ENCODE measurements at places on chromosomes 6 and 20. TPM values are rescaled to one million over a fixed set of nuclear protein-coding genes. Genes with fewer than 3 reads are reported as not detected.

- ATAC-seq: no peak
Observed at GRCh38 chr6:52531834-52532233, 45.0 kb downstream of the TRAM2 start.

The KCNQ2 gene
- 49.7 TPM for total RNA-seq

DNA sequence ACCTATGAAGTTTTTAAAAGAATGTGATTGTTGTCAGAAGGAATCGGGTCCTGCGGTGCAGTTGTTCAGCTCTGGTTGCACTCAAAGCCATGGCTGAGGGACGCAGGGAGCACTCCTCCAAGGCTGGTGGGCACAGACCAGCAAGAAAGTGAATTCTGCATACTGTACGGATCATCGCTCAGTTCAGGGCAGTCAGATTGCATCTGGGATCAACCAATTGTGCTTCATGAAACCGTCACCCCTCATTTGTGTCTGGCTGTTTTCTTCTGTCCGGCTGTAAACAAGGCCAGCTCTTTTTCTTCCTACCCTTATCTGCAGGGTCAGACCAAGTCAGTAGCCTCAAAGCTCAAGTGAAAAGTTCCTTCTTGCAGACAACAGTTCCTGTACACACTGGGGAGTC is 478.3 kb downstream of the TFAP2A start:
- no peak for ATAC-seq

DNA sequence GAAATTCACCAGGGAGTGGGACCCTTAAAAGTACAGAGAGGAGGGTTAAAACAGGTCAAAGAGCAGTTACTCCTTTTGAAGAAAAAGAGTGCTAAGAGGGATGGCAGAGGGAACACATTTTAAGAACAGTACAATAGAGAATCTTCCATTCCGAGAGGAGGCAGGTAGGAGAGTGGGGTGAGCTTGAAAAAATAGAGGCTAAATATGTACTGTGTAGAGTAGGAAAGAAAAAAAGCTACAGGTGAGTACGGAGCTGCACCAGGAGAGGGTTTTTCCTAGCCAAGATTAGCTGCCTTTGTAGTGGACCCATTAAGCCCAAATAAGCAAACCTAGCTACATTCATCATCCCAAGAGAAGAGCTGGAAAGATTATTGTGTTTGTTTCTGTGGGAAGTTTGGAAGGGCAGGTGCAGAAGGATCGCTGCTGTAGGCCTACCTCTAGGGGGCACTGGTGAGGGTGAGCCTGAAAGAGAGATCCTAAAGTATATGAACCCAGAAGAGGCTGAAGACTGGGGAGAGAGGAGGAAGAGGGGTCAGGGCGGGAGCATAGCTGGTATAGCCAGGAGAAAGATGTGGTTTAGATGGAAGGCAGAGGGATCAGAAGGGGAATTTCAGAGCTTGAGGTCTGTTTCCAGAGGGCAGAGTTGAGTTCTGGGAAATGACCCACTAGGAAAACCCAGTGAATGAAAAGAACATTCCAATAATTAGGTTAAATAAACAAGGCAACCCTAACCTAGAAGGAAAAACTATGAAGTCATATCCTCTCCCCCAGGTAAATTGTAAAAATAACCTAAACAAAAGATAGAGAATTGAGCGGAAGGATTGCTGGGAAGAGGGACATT is 50.2 kb upstream of the HINT3 start:
- peak; percentile 56 for ATAC-seq

GRCh38 chr6:76684875-76685274 is 612.4 kb upstream of the IMPG1 start:
- ATAC-seq: peak; percentile 86

The BPIFB1 gene
- total RNA-seq: not detected

GRCh38 chr20:60240415-60240814 is 282.2 kb downstream of the CDH26 start:
- no peak for ATAC-seq

The XKR7 gene
- total RNA-seq: 35.6 TPM

- ATAC-seq: no peak
Observed at GRCh38 chr6:53107091-53107490, 41.5 kb downstream of the GCM1 start.

The UNC5CL gene
- 0.36 TPM for total RNA-seq

DNA sequence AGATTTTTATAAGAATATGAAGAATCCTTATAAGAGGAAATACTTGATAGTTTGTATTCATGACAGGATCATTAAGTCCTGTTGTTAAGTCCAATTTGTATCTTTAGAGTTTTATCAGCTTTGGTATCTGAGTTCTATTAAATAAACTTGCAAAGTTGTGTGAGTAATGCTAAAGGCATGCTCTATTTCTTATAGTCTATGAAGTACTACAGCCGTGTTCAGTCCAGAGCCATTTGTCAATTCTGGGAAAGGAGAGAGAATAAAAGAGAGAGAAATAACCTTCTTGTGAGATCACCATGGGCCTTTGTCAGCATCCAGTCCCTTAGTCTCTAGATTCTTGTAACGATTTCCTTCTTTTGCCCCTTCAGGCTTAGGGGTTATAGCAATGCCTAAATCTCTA is 181.2 kb upstream of the POU3F2 start:
- no peak for ATAC-seq

- no peak for ATAC-seq
Observed at GRCh38 chr20:54320148-54320607, 112.3 kb downstream of the PFDN4 start.

- no peak for ATAC-seq
Observed at GRCh38 chr20:20816969-20817755, 104.7 kb upstream of the RALGAPA2 start.

GRCh38 chr20:58637466-58638213 is 13.4 kb upstream of the STX16 start:
- no peak for ATAC-seq

DNA sequence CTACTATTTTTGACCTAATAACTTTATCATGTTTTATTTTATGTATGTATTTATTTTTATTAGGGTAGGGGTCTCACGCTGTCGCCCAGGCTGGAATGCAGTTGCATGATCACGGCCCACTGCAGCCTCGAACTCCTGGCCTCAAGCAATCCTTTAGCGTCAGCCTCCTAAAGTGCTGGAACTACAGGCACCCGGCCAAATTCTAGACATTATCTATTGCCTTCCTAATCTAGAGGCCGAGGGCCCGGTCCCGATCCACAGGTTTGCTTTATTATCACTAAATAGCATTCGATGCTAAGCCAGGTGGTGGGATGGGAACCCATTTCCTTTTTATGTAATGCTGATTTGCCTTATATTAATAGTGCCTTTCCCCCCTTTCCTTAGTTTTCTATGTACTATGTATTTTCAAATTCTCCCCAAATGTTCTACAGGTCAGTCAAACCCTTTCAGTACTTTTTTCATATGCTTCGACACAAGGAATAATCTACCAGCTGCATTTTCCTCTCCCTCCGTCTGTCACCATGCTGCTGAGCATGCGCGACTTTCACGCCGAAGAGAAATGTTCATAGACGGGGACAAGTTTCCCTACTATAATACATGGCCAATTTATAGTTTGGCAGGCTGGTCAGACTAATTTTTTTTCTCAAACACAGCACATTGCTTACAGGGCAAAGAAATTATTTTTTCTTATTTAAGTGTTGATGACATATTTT is 6.4 kb downstream of the SERPINB6 start:
- no peak for ATAC-seq

The TOMM6 gene
- 180 TPM for total RNA-seq

GRCh38 chr6:63415286-63415685 is 95.5 kb upstream of the LGSN start:
- ATAC-seq: no peak

- no peak for ATAC-seq
Observed at GRCh38 chr20:24166123-24166381, 177.5 kb upstream of the GGTLC1 start.

DNA sequence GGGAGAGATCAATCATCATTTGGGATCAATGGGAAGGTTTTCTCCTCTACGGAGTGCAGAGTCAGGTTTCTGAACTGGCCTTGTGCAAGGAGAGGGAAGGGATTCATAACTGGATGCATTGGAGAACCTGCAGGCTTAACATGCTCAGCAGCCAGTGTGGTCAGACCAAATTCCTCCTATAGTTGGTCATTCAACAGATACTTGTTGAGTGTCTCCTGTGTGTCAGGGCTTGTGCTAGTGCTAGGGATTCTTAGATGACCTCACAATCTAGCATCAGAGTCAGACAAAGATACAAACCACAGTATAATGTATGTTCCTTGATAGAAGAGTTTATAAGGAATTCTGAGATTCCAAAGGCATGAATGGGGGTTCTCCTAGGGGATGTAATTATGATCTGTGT is 23.9 kb downstream of the RALY start:
- ATAC-seq: peak; percentile 13

The OR12D3 gene
- total RNA-seq: not detected

GRCh38 chr6:44177691-44178423 is 19.2 kb downstream of the CAPN11 start:
- no peak for ATAC-seq

DNA sequence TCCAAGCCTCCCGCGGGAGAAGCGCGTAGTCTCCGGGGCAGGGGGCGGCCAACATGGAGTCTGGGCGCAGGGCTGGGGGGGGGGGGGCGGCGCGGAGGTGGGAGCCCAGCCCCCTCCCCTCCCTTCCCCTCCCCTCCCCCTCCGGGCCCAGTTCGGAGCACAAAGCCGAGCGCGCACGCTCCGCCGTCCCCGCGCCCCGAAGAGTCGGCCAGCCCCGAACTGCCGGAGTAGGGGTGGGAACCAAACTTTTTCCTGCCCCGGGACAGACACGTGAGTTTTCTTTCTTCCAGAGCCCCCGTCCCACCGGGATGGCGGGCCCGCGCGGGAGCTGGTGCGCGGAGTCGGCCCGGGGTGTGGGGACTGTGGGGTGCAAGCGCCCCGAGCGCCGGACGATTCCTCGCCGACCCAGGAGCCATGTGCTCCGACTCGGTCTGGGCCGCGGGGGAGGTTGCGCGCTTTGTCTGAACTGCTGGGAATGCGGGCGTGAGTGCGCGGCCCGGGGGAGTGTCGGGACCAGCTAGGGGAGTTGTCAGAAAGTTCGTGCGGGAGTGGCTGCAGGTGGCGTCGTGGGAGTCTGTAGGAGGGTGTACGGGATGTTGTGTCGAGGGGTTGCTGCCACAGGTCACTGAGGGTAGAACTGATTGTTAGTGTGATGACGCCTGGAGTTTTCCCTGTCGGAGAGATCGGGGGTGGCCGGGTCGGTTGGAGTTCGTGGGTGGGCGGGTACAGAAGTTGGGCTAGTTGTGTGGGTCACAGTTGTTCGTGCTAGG is 1.2 kb downstream of the TGIF2 start:
- ATAC-seq: peak; percentile 21

- ATAC-seq: no peak
Observed at GRCh38 chr6:86192123-86192522, 549.4 kb upstream of the SYNCRIP start.

The ADGB gene
- total RNA-seq: 1.1 TPM

DNA sequence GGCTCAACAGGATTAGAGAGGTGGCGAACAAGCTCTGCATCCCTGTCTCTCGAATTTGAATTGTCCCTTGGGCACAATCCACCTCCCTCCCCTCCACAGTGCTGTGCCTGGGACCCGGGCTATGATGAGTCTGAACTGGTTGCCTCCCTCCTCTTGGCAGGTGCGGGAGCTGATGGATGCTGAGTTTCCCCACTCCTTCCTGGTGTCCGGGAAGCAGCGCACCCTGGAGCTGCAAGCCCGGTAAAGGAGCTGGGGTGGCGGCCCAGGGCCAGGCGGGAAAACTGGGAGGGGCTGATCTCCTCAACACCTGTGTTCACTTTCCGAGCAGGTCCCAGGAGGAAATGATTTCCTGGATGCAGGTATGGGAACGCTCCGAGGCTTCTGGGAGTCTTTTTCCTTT is 14.9 kb downstream of the FGD2 start:
- ATAC-seq: no peak

DNA sequence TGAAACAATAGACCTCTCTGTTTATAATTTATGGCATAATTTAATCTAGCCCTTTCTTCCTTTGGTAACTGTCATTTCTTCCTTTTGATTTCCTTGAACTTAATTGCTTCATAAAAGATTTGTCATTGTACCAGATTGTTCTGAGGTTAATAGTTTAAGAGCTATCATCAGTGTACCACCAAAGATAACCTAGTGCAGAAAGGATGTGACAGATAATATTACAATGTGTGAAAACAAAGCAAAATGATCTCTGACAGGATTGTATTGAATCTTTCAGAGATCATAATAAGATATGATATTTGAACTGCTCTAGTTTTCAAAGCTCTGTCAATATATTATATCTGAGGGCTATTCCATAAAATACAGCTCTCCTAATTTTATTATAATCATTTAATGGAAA is 132.1 kb upstream of the PTCHD4 start:
- ATAC-seq: no peak

DNA sequence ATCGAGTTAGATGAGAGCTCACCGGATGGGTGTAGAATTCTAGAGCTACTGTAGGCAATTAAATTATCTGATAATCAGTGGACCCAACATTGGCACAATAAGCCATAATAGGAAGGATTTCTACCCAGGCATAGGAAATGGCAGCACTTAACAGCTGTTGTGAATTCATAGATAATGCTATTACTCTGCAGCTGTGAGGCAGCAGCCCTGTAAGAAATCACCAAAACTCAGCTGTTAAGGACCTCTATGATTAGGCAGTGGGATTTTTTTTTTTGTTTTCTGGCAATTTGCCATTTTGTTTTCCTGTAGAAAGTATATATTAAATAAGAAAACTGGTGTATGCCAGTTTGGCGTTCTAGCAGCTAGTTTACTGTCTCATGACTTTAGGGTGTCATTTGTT is 609.1 kb upstream of the SLC35B3 start:
- ATAC-seq: no peak

The TINAG gene
- total RNA-seq: not detected

GRCh38 chr20:13337090-13337784 is 116.2 kb downstream of the ISM1 start:
- ATAC-seq: no peak

DNA sequence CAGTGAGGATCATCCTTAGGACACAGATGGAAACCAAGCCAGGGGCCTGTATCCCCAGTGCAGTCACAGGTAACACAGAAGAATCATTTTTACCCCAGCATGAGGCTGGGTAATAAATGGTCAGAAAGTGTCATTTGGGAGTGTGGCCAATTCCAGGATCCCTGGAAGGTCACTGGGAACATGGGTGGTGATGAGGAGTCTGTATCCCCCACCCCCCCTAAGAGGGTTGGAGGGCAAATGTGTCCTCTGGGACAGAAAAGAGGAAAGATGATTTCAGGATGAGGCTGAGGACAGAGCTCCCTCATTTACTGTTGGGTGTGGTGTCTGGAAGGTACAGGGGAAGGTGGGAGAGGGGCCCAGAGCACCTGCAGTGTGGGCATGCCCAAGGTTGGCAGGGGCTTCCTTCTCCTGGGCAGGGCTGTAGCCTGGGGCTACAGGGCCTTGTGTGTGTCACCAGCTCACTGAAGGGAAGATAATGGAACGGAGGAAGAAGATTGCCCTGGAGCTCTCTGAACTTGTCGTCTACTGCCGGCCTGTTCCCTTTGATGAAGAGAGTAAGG is 34.5 kb downstream of the PLCG1 start:
- no peak for ATAC-seq

The TEAD3 gene
- total RNA-seq: 9.1 TPM

The WFDC13 gene
- not detected for total RNA-seq

Measured in motor neuron (in vitro differentiated cells).